Esophagus squamous epithelium (tissue), 5 donors: ENCODE measurements at places on chromosomes 7 and 10.

DNA sequence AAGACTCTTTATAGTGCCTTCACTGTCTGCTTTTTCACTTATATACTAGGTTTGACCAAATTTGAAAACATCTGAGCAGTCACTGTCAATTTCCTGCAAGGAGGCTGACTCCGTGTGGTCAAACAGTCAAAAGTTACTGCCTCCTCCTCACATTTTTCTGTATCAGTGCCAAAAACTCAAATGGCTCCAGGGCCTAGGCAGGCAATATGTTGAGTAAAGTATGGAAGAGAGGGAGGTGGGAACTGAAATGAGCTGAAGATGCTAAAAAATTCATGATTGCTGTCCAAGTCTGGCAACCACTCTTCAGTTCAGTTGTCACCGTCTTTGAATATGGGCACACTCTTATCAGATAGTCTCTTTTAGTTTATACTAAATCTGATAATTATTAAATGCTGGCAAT lies 551.6 kb downstream of the CCSER2 start:
- no peak for DNase-seq

DNA sequence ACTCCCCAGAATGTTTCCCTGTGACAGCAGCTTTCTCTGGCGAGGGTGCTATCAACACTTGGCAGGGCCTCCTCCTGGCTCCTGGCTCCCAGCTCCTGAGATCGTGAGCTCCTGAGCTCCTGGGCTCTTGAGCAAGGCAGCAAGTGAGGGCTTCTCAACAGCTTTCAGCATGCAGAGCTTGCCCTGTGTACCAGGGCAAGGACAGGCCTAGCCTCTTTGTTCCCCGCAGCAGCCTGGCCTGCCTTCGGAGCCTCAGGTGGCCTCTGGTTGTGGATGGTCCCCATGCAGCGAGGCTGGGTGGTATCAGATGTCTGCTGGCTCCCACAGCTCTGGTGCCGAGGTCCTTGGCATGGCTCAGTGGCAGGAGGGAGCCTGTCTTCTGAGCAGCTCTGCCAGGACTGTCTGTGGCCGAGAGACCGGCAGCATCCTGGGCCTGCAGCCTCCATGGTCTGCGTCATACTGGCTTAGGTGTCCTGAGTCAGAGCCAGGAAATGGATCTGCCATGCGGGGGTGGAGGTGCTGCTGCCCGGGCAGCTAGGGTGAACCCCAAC lies 44.2 kb downstream of the ZMIZ1 start:
- DNase-seq: no peak

- no peak for DNase-seq
Measured at GRCh38 chr10:125449571-125449970, 233.4 kb downstream of the TEX36 start.

- DNase-seq: no peak
Measured at GRCh38 chr10:32889631-32890212, 68.3 kb downstream of the ITGB1 start.

- DNase-seq: no peak
Measured at GRCh38 chr10:79137300-79137756, 68.6 kb downstream of the ZMIZ1 start.

DNA sequence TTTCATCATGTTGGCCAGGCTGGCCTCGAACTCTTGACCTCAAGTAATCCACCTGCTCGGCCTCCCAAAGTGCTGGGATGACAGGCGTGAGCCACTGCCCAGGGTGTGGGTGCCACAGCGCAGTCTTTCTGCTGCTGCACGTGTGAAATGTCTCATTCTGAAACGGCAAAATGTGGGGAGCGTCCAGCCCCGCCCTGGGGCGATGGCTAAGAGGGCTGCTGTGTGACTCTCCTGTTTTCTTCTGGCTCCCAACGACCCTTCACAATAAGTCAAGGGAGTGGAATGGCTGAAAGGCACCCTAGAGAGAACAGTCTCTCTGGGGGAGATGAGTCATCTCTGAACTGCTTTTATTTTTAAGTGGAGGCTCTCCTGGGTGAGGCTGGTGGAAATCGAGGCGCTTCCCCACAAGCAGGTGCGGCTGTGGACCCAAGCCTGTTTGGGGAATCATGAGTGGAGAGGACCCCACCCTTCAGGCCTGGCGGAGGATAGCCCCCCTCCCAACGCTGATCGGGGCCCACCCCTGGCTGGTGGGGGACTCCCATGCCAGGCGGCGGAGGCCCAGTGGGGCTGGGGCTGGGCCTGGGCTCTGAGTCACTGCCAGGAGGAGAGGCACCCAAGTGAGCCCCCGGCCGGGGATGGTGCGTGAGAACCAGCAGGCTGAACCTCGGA lies 18.0 kb downstream of the ADAP1 start:
- DNase-seq: no peak

- DNase-seq: no peak
Measured at GRCh38 chr10:91935886-91936285, 12.3 kb downstream of the BTAF1 start.

GRCh38 chr10:77940627-77941026 lies 14.1 kb upstream of the DLG5 start:
- no peak for DNase-seq

- DNase-seq: no peak
Measured at GRCh38 chr10:95783741-95784140, 27.8 kb downstream of the ENTPD1 start.

DNA sequence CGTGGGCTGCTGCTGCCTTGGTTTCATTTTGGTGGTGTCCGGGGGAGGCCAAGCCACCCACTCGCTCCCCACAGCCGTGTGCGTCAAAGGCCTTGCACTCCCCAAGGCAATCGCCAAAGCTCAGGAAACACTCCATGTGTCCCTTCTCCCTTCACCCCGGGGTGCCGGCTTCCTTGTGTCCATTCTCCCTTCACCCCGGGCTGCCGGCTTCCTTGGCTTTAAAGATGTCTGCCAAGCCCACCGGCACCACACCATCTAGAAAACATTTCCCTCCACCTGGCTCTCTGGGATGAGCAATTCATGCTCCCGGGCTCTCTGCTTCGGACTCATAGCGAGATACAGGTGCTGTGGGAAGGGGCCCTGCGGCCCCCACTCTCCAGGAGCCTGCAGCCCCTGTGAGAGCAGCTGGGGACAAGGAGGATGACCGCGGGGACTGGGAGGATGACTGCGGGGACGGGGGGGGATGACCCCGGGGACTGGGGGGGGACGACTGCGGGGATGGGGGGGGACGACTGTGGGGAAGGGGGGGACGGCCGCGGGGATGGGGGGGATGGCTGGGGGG lies 322.1 kb downstream of the DNAJB6 start:
- no peak for DNase-seq

DNA sequence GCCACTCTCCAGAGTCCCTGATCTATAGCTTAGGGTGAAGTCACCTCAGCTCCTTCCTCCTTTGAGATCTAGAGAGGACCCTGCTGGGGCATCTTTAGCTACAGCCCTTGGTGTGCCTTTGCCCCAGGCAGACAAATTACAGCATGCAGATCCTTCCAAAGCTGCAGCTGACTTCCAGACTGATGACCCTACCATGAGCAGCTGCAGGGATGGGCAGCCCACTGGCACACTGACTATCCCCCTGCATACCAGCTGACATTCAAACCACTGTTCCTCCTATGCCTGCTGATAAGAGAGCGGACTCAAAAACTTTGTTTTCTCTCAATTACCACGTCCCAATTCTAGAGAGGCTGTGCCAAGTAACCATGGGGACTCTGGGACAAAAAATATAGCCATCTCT lies 70.6 kb downstream of the COL13A1 start:
- no peak for DNase-seq

DNA sequence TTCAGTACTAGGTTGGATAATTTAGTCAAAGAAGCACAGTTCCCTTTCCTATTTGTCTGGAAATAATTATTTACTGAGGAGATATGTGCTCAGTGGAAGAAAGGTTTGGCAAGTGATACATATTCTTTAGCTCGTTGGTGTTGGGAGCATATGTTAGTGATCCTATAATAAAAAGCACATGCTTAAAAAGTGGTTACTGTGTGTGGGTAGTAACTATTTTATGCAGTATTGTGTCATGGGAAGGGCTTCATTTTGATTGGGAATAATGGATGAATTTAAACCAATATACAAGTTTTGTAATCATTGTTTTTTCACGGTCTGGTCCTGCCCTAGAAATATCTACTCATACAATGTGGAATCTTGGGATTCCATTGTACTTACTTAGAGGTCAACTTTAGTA lies 188.7 kb upstream of the PPP1R3A start:
- no peak for DNase-seq

DNA sequence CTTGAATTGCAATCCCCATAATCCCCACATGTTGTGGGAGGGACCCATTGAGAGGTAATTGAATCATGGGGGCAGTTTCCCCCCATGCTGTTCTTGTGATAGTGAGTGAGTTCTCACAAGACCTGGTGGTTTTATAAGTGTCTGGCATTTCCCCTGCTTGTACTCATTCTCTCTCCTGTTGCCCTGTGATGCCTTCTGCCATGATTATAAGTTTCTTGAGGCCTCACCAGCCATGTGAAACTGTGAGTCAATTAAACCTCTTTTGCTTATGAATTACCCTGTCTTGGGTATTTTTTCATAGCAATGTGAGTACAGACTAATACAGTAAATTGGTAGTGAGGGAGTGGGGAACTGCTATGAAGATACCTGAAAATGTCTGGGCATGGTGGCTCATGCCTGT lies 65.0 kb downstream of the ANKRD7 start:
- no peak for DNase-seq

DNA sequence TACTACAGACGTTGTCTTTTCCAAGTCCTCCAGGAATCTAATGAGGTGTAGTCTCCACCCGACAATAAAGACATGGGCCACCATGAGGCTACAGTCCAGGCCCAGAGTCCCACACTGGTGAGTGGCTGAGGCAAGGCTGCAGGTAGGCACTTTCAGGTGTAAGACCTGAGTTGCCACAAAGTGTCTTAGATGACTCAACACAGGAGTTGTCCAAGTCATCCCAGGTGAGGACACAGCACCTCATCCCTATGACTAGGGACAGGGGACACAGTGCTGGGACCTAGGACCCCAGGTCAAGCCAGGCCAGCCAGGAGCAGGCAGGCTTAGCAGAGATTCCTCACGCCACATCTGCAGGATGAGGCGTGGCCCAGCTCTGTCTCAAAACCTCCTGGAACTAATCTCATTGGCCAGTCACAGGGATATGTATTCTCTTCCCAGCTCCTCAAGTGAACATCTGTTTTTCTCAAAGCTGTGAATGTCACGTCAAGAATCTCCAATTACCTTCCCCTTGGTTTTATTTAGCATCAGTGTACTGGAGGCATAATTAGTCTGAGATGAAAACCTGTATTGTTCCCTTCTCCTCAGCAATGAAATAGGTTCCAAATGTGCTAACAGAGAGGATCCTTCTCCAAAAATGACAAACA lies 254.6 kb downstream of the GRID1 start:
- no peak for DNase-seq

DNA sequence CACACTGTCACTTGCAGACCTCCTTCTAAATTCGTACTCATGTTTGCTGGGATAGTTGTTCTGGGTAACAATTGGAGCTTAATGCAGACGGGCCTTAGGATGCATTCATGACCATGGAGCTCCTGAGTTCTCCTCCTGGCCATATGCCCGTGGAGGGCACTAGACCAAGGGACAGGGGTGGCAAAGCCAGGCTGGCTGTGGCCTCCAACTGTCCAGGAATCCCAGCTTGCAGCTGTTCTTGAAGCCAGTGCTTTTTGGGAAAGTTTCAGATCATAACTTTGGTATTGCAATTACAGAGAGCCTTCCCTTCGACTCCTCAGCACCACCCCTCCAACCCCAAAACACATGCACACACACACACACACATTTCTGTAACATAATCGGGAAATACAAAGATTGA lies 30.6 kb downstream of the ANTXRL start:
- no peak for DNase-seq

- no peak for DNase-seq
Measured at GRCh38 chr7:149463500-149464161, 2.8 kb upstream of the ZNF777 start.

DNA sequence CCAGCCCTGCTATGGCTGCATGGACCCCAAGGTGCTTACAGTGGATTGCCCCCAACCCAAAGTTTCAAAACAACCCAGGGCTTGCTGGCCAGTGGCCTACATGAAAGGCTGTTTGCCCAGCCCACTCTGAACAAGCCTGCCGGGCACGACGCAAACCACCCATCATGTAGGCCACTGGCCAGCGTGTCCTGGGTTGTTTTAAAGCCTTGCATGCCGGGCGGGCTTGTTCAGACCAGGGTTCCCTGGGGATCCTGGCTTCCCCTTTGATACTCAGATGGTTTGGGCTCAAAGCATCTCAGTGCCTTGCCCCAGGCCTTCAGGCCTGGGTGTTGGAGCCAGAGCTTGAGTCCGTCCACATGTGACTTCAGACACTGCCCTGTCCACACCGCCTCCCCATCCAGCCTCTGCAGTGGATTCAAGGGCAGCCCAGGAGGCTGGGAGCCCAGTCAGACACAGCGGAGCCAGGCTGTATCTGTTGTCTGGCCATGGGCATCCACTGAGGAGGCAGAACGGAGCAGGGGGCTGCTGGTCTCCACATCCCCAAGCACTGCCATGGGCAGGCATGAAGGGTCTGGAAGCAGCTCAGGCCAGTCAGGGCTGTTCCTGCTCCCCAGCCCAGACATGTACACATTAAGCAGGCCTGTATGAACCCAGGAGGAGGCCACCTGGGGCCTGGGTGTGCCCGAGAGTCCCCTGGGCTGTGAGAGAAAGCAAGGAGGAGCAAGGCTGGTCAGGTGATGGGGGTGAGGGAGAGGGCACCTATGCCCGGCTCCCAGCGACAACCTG lies 4.0 kb upstream of the ADIRF start:
- no peak for DNase-seq

GRCh38 chr10:62790019-62790555 lies 14.4 kb upstream of the ADO start:
- DNase-seq: no peak

DNA sequence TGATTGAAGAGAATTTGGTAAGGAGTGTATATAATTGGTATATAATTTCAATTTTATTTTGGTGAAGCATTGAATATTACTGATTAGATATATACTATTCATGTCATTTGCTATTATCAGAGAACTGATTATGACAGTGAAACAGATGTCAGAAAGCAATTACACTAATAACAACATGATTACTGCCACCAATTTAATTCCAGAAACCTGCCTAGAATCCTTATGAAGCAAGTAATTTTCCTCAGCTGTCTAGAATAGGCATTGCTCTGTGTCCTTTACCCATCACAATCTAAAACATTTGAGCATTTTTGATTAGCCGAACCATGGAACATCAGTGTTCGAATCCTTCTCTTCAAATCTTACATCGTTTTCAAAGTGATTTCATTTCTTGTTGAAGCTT lies 24.5 kb downstream of the PLXDC2 start:
- DNase-seq: no peak

DNA sequence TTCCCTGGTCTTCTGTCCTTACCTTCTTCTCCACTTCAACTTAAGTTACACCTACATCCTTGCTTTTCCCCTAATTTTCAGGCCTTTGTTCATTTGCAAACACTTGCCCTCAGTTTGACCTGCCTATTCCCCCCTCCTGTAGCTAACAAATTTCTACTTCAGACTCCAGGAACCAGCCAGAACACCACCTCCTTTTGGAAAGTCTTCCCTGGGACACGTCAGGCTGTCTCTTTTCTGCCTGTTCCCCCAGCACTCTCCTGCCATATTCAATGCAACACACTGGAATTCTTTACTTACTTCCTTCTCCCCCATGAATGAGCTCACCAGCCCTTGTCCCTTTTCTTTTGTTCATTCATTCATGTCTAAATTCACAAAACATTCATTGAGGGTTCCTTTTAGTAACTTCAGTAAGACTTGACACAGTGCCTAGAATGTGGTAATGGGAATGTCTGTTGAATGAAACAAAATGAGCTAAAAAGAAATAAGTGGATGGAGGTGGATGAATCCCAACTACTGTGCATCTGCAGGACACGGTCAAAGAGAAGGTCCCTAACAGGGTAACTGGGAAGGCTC lies 478.0 kb downstream of the KCNMA1 start:
- DNase-seq: no peak

GRCh38 chr7:44565795-44566559 lies 7.7 kb downstream of the DDX56 start:
- DNase-seq: no peak

GRCh38 chr7:1650363-1651030 lies 19.6 kb upstream of the ELFN1 start:
- DNase-seq: no peak
